ENCODE measurements at places on chromosomes 5 and 9.

DNA sequence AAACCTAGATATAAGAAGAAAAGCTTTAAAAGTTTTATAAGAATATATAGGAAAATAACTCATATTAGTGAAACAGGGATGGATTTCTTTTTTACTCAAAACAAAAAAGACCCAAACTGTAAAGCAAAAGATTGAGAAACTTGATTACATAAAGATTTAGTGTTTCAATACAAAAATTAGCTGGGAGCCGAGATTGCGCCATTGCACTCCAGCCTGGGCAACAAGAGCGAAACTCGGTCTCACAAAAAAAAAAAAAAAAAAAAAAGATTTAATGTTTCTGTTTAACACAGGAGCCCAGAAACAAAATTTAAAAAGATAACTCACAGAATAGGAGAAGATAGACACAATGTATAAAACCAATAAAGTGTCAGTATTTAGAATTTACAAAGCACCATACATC lies 45.2 kb downstream of the CDC14B start:
- no peak for DNase-seq

- no peak for DNase-seq
Observed at GRCh38 chr5:15615859-15616258, 115.9 kb downstream of the FBXL7 start.

DNA sequence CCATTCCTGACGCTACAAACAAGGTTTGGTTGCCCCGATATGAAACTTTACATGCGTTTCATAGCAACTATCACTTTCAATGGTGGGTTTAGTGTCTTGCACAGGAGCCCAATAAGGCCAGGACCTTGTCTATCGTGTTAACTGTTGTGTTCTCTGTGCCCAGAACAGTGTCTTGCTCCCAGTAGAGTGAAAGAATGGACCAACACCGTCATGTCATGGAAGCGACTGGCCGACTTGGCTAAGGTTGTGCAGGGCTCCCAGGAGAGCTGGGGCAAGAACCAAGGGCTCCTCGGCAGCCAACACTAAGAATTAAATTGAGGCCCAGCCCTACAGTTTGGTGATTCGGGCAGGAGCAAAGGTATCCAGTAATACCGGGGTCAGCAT lies 498 bp upstream of the ARHGEF37 start:
- DNase-seq = no peak

- no peak for DNase-seq
Observed at GRCh38 chr9:131801810-131802209, 61.9 kb upstream of the RAPGEF1 start.

- DNase-seq = no peak
Observed at GRCh38 chr5:112549127-112549526, 130.1 kb upstream of the EPB41L4A start.

DNA sequence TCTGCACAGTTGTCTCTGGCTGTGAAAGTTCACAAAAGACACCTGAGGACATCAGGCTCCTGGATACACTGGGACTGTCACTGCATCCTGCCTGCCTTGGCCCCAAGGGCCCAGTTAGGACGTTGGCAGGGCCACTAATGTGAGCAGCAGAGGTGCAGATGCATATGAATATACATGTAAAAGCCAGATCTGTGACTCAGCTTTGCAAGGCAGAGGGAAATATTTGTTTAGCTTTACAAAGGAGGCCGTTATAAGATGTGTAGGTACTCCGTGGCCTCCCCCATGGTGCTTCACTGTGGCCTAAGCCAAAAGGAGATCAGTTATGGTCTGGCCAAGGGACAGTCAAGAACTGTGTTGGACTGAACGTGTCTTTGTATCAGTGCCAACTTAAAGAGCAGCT lies 4.1 kb upstream of the C1QTNF3 start:
- DNase-seq = no peak

- no peak for DNase-seq
Observed at GRCh38 chr9:10703139-10703538, 90.3 kb upstream of the PTPRD start.

Measured in GDM1 (cell line).